HFF-Myc (cell line): ENCODE measurements at places on chromosomes 16 and 17.

DNA sequence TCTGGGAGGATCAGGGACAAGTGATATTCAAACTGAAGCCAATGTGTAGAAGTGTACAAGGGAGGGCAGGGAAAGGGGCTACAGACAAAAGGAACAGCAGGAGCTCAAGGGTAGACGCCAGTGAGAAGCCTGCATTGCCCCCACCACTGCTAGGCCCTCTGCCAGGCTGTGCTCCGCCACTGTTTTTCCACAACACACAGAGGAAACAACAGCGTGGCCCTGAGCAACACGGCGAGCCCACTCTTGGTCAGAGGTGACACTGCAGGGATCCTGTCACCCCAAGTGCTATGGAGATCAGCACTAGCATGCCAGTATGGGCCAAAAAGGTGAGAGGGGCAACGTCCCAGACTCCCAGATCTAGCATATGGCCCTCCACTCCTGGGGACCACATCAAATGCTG lies 23.4 kb downstream of the MYO18A start:
- DNase-seq, result no peak

GRCh38 chr16:47018223-47018891 lies 44.9 kb upstream of the DNAJA2 start:
- DNase-seq, result no peak

DNA sequence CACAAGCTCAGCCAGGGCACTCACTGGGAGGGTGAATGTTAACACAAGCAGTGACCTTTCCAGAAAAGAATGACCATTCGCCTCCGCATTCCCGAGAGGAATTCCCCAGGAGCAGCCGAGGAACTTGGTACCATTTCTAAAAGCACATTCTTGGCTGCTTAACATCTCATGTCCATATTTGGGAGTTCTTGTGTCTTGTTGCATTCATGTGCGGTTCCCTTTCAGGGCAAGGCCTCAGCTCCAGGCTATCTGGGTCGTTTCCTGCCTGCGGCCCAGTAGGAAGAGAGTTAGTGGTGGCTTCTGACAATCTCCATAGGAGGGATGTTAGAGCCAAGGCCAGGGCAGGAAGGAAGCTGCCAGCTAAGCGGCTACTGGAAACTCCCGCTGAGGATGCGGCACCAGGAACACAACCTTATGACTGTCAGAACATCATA lies 27.8 kb upstream of the MEAK7 start:
- peak; percentile 86 for DNase-seq

GRCh38 chr16:84349862-84350684 lies 18.3 kb upstream of the ATP2C2 start:
- DNase-seq, result no peak

- no peak for DNase-seq
Observed at GRCh38 chr16:606656-607307, 16.9 kb downstream of the RAB40C start.

GRCh38 chr17:61536422-61536955 lies 54.5 kb downstream of the NACA2 start:
- DNase-seq, result no peak

GRCh38 chr16:26983426-26983825 lies 83.3 kb upstream of the C16orf82 start:
- no peak for DNase-seq

GRCh38 chr16:73176577-73177013 lies 128.7 kb upstream of the ZFHX3 start:
- DNase-seq, result no peak

GRCh38 chr16:30113031-30113710 lies at the start of gene GDPD3:
Gene GDPD3 (minus strand): TSS chr16:30113537. CDS start chr16:30113478, 59 bp downstream.
- no peak for DNase-seq
